ENCODE measurements at places on chromosomes 16 and 17.

DNA sequence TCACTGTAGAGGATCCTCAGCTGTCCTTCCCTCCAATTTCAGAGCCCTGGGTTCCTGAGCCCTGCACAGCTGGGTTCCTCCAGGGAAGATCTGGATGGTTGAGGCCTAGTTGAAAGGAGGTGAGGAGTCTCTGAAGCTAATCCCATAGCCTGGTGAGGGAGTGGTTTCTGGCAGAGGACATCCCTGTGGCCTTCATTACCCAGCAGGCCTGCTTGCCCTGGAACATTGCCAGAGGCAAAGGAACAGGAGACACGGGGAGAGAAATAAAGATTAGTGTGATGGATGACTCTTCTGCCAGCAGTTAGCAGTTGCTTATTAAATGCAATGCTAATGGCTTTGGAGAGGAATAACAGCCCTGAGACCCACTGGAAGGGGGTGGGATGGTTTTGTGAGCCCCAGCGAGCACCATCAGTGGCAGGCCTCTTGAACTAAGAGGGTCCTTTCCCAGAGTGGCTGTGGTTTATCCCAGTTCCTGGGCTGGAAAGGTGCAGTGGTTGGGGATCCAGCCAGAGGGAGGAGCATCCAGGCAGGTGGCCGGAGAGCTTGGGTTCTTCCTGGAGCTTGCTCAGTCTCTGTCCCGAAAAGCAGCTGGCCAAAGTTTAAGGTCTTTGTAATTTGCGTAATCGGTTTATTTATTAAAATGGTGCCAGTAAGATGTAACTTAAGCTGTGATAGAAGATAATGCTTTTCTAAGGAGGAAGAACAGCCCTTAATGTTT lies 209.7 kb downstream of the CCDC182 start:
- no peak for DNase-seq

- no peak for DNase-seq
These were observed 14.4 kb downstream of the SDR42E1 start for GRCh38 chr16:81996664-81997509.

DNA sequence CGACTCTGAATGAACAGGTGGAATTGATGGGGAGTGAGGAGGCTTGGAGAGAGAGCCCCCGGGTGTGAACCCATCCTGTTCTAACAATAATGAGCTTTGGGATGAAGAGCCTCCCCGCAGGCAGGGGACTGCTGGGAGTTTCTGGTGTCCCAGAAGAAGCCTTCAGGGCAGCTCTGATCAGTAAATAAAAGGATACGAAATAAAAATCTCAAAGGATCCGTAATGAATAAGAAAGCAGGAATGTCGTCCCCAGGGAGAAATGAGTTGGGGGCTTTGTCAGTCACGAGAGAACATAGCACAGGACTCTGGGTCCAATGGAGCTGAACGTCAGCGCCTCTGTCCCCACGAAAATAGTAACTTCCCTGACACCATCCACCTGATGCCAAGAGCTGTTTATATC lies 113.4 kb downstream of the PITPNC1 start:
- DNase-seq = no peak

DNA sequence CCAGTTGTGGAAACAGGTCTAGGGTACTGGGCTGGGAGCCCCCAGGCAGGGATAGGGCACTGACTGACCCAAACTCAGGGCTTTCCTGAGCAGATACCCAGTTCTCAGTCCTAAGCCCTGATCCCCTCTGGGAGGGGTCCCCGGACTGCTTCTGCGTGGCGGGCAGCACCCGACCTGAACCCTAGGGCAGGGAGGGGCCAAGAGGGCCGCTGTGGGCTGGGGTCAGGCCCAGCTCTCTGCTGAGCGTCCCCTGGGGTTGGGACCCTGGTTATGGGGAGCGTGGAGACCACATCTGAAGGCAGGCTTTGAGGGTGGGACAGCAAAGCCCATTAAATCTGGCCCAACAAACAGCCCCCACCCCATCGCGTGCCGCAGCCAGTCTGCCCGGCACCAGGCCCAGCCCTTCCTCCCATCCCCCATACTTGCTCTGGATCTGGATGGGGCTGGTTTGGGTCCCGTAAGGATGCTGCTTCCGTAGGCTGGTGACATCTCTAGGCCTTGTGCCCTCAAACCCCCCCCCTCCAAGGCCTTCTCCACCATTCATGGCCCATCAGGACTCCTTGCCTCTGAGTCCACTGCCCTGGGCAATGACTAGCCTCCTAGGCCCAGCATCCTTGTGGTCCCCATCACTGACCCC lies 691 bp upstream of the FAM83G start:
- no peak for DNase-seq

GRCh38 chr17:49696233-49696761 lies 11.5 kb downstream of the SLC35B1 start:
- DNase-seq = no peak

DNA sequence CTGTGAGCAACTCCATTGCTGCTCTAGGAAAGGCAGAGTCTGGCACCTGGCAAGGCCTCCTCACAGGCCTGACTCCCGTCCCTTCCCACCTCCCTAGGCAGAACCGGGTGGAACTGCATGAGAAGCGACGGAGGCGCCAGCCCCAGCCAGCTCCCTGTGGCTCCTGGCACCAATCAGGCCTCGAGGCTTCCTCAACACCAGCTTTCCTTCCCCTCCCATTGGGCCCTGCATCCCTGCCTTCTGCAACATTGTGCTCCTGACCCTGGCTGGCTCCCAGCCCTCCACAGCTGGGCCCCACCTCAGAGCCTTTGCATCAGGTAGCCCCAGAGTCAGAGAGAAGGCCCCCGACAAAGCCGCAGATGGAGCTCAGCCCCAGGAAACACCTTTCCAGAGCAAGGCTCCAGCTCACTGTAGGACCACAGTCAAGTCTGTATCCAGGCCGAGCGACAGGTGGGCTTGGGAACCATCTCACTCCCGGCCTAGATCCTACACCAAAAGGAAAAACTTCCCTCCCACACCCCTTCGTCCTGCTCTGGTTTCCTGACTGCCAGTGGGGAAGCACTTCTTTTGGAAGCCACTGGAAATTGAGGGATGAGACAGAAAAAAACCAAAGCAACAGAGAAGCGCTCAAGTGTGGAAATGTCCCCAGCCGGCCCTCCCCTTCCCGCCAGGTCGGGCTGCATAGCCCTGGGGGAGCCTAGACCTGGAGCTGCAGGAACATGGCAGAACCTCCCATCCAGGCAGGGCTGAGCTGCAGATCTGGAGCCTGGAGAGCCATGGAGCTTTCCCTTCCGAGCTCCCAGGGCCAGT lies 31.0 kb downstream of the LRRC75A start:
- no peak for DNase-seq

DNA sequence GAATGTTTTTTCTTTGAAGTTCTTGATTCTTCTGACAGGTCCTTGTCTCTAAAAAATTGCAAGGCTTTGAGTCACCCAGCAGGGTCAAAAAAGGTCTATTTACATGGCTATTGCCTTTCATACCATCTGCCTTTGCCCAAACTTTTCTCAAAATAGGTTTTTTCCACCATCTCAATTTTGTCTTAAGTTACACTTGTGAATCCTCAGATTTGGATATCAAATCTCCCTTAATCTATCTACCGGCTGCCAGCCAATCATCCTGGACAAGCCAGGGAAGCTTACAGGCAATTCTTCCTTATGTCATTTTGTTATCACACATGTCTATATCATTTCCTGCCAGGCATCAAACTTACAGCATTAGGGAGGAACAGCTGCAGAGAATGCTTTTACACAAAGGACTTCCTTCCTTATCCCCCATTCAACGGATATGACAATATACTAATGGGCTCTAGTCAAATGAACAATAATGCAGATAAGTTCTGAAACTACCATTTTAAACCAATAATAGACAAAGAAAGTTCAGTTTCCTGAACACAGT lies 104.1 kb upstream of the CORO6 start:
- no peak for DNase-seq

GRCh38 chr17:44785921-44786320 lies 27.1 kb downstream of the ADAM11 start:
- no peak for DNase-seq

DNA sequence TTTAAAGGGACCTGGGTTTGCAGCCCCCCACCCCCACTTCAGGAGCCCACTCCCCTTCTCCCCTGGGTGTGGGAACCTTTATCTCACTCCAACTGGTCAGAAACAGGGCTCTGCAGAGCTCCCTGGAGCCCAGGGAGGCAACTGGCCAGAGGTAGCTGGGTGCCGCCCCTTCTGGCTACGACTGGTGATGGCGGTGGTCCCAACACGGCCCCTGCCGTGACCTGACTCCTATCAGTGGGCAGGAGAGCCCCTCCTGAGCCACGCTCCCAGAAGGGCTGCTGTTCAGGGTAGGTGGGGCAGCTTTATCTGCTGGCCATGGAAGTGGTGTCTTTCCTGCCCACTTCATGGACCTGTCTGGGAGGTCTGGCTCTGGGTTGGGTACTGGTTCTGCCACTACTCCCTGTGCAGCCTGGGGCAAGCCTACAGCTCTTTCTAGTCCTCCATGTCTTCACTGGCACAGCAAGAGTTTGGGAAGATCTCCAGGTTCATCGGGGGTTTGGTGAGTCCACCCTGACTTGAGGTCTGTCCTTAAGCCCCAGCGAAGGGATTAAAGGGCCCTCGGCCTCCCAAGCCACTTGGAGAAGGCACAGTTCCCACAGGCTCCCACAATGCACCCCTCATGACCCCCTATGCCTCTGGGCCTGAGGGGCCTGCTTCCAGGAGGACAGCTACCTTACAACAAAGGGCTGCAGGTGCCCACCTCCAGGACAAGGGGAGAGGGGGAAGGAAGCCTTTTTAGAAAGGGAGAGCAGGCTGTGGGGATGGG lies 5.5 kb upstream of the SREBF1 start:
- no peak for DNase-seq

DNA sequence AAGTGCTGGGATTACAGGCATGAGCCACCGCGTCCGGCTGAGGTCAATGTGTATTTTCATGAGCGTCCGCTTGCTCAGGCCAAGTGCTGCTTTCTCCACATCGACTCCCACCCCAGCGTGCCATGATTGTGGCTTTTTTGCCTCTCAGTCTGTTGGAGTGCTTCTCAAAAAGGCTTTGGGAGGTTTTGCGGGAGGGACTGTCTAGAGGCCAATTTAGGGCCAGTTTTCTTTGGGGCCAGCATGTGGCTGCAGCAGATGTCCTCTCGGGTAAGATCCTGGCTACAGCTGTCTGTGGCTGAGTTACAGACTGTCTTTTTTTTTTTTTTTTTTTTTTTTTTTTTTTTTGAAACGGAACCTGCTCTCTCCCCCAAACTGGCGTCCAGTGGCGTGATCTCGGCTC lies 6.5 kb downstream of the C16orf90 start:
- no peak for DNase-seq

Data from stimulated activated CD8-positive, alpha-beta memory T cell treated with anti-CD3 and anti-CD28 coated beads, Interleukin-4, amount 100 ng/mL, for 1 hour (primary cell).